Astrocyte of the hippocampus (primary cell): ENCODE measurements at places on chromosomes 5 and 9.

- no peak for DNase-seq
Measured at GRCh38 chr9:9998491-9999287, 614.1 kb downstream of the PTPRD start.

DNA sequence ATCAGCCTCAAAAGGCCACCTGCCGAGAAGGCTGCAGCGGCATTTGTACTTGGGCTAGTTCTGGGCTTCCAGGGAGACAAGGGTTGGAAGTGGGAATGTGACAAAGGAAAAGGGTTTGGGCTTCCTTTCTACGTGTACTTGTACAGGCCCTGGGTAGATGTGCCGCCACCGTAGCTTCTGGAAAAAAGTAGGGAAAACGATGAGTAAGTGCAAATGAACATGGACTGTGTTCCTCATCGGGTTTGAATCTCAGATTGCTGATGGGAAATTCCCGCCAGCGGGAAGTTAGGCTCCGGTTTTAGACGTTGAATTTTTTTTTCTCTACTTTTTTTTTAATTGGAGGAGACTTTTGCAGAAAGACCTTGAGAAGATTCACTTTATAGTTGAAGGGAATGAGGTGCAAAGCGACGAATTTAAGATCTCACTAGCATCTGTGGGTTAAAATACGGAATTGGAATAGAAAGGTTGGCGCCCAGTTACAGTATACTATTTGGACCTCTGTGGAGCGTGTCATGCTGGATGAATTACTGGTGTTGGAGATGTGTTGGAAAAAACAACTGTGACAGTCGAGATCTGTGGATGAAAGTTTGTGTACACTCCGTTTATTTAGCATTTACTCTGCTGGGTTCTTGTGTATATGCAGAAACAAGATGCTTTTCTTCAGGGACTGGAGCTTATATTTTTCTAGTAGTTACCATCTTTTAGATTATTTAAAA is 1.2 kb downstream of the G3BP1 start:
- DNase-seq, result peak; percentile 54

- peak; percentile 95 for DNase-seq
Measured at GRCh38 chr5:172283020-172283861, at the start of gene UBTD2. Gene UBTD2 (minus strand): TSS chr5:172283764. CDS start chr5:172283665, 99 bp downstream.

GRCh38 chr5:157828944-157829639 is 29.9 kb downstream of the CLINT1 start:
- no peak for DNase-seq

- DNase-seq, result peak; percentile 44
Measured at GRCh38 chr9:124006448-124007361, 4.9 kb upstream of the LHX2 start.

GRCh38 chr5:135714126-135714894 is 120.2 kb upstream of the SLC25A48 start:
- peak; percentile 62 for DNase-seq

DNA sequence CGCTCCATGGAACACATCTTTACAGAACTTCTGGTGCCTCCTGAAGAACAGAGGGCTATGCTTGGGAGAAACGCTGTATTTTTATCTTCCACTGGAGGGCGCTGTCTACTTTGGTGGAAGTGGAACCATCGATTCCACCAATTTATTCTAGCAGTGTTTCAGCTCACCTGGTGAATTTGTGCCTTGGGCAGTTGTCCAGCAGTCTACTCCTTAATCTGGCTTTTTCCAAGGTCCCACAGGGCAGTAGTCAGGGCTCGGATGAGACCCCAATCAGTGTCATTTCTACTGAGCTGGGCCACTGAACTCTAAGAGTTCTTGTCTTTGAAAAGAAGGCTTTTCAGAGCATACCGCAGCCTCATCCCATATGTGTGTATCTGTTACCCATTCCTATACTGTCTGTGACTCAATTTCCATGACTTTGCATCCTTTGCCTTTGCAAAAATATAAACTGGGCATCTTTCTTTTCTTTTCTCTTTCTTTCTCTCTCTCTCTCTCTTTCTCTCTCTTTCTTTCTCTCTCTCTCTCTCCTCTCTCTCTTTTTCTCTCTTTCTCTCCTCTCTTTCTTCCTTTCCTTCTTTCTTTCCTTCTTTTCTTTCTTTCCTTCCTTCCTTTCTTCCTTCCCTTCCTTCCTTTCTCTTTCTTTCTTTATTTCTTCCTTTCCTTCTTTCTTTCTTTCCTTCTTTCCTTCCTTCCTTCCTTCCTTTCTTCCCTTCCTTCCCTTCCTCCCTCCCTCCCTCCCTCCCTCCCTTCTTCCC is 138.4 kb upstream of the ZNF618 start:
- peak; percentile 77 for DNase-seq

GRCh38 chr9:105503881-105504280 is 54.0 kb upstream of the FKTN start:
- DNase-seq, result peak; percentile 3

GRCh38 chr9:86892576-86892975 is 54.7 kb downstream of the GAS1 start:
- DNase-seq, result peak; percentile 25

GRCh38 chr5:81165493-81166119 is 67.5 kb upstream of the CKMT2 start:
- DNase-seq, result peak; percentile 89

DNA sequence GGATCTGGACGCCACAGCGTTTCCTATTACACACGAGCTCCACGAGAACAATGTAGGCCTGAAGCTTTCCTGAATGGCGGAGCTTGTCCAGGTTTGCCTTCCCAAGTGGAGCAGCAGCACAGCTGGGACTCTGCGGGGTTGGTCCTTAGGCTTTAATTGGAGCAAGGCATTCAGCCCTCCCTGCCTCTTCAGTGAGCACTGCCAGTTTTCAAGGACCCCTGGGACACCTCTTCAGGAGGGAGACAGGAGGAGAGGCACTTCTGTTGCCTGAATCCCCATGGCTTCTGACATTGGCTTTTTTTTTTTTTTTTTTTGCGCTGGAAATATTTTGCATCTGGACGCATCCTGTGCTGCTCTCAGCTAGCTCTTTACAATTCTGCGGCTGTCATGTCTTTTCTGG is 179.4 kb downstream of the SEMA6A start:
- DNase-seq, result no peak

DNA sequence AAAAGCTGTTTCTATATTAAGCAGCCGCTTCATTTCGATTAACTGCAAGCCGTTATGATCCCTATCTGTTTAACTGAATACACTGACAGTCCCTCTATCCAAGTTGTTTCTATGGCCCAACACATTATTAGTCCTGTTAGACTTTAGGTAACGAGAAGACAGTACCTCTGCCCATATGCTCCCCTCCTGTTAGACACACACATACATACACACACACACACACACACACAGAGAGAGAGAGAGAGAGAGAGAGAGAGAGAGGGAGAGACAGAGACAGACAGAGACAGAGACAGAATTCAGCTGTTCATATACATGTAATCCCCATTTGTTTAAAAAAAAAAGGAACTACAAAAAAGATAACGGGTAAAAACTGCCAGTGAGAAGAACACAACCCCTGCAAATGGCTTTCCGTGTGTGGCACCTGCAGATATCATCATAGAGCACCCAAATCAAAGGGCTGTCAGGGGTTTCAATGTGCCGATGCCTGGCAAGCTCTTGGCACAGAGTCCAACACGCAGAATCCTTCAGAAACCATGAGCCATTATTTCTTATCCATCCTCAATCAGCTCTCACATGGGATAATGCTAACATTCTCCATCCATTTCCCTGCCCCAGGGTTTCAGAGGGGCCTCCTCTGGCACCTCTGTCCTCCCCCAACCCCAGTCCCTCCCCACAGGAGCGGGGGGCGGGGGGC is 144.0 kb downstream of the MYO10 start:
- no peak for DNase-seq

- no peak for DNase-seq
Measured at GRCh38 chr5:52132053-52132452, 655.7 kb upstream of the ITGA1 start.

GRCh38 chr5:126341906-126342630 is 81.1 kb upstream of the GRAMD2B start:
- DNase-seq, result no peak

GRCh38 chr9:132547436-132547835 is 35.0 kb upstream of the BARHL1 start:
- DNase-seq, result no peak

DNA sequence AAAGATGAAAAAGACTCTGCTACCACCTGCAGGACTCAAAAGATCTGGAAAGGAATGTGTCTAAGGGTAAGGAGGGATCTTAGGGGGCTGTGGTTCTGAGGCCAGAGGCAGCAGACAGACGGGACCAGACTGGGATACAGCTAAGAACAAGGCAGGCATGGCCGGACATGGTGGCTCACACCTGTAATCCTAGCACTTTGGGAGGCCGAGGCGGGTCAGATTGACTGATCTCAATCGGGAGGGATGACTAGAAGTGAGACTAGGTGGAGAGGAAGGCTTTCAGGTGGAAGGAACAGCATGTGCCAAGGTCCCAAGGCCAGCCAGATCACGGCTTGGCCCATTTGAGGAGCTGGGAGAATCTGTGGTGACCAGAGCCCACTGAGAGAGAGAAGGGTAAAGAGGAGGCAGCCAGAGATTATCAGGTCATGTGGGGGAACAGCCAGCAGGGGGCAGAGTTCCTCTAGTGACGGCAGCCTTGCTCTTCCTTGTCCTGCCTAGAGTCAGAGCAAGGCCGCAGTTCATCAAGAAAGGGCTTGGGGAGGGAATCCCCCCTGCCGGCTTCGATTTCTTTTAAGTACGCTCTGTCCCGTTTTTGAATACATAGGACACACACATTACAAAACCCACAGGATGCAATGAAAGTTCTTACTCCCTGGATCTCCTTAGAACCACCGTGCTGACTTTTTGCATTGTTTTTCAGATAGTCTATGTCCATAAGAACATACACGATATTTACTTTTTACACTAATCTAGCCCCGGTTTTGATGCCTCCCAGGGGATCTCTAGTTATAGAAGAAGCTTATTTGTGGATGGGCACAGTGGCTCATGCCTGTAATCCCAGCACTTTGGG is 2.6 kb upstream of the OLFML2A start:
- peak; percentile 90 for DNase-seq

- no peak for DNase-seq
Measured at GRCh38 chr9:90460220-90460619, 182.4 kb downstream of the DIRAS2 start.

- DNase-seq, result no peak
Measured at GRCh38 chr5:11981986-11982385, 77.7 kb upstream of the CTNND2 start.

DNA sequence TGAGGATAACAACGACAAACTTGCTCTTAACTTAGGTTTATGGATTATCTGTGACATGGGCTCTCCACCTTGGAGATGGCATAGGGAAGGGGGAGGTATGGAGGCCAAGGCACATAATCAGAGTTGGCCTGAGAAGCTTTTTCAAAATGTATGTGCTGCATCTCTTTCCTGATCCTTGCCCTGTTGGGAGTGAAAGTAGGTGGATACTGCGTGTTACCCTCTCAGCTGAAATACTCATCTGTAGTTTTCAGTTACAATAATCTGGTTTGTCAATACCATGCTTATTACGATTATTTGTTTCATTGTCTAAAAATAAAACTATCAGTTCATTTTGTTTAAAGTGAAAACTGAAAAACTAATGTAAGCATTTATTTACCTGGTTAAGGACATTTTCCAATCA is 86.7 kb downstream of the SLC44A1 start:
- no peak for DNase-seq

GRCh38 chr5:56840597-56840996 is 25.2 kb downstream of the MAP3K1 start:
- DNase-seq, result no peak

- DNase-seq, result peak; percentile 54
Measured at GRCh38 chr5:137649228-137649935, 86.5 kb downstream of the KLHL3 start.

- DNase-seq, result peak; percentile 31
Measured at GRCh38 chr5:88396000-88396535, 127.4 kb upstream of the TMEM161B start.

GRCh38 chr5:39202597-39203274 is 16.6 kb downstream of the FYB1 start:
- no peak for DNase-seq

DNA sequence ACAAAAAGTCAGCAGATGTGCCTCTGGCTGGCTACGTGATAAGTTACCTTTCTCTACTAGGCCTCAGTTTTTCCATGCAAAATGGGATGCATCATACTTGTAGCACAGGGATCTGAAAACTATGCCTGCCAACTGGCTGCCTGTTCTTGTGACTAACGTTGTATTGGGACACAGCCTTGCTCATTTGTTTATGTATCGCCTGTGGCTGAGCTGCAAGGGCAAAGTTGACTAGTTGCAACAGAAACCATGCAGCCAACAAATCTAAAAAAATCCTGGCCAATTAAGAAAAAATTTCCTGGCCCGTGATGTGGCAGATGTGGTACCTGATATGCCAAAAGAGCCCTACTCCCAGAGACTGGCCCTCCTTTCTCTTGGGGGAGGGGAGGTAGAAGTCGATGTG is 131.3 kb downstream of the SEC61B start:
- peak; percentile 65 for DNase-seq

GRCh38 chr5:170523142-170523551 is 19.3 kb downstream of the KCNIP1 start:
- DNase-seq, result peak; percentile 75

GRCh38 chr9:124765439-124765835 is 5.7 kb downstream of the NR6A1 start:
- DNase-seq, result no peak

DNA sequence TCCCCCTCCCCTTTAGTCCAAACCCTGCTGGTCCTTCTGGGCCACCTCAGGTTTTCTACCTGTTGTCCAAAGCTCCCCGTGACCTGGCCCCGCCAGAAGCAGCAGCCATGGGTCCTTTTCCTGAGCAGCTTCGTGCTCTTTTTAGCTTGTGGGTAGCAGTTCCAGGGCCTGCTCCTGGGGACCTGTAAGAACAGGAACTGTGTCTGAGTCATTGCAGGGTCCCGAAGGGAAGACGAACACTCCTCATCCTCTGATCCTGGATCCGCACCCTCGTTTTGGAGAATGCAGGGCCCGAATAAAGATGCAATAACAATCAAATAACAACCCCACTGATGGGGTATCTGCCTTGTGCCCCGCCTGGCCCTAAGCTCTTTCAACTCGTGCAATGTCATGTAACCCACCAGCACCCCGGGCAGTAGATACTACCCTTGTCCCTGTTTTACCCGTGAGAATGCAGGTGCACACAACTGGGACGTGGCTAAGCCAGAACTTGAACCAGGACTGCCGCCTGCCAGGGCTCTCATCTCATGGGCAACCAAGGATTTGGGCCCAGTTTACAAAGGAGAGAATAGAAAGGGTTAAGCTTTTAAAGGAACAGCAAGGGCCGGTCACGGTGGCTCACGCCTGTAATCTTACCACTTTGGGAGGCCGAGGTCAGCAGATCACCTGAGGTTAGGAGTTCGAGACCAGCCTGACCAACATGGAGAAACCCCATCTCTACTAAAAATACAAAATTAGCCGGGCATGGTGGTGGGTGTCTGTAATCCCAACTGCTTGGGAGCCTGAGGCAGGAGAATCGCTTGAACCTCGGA is 33.2 kb downstream of the NEK6 start:
- no peak for DNase-seq

GRCh38 chr5:169522851-169523250 is 60.7 kb upstream of the SPDL1 start:
- DNase-seq, result no peak

DNA sequence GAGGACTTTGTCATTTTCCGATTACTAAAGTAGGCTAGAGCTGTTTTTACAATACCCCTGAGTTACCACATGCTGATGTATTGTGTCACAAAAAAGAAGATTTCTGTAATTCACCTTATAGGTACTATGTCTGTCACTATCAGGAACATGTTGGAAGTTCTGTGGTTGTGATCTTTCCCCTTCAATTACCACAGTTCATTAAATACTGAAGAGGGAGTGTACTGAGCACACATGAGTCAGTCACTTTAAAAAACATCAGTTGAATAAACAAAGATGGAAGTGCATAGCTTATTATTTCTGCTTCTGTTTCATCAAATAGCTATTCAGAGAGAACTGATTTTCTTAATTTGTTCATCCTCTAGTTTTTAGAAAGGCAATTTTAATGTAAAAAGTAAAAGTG is 31.7 kb downstream of the AP3S1 start:
- peak; percentile 50 for DNase-seq

- no peak for DNase-seq
Measured at GRCh38 chr5:122937914-122938313, 92.5 kb downstream of the SNX24 start.
